ENCODE measurements at places on chromosomes 5 and 9.

DNA sequence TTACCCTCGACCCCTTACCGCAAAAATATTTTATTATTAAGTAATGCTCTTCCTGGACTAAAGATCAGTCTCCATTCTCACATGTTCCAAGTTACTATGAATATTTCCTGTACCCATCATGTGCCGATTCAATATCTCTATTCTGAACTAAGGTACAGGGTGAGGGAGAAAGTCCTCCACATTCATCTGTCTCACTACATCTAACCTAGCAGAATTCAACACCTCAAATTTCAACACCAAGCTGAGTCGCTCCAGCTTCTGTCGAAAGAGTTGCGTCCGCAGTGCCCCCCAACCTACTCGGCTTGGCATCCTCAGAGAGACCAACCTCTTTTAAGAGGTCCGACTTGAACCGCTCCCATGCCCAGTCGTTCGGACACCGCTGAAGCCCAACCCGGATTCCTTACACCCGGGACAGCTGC is 1.0 kb downstream of the CERT1 start:
- DNase-seq, result peak; percentile 12

GRCh38 chr9:38644601-38645000 is 24.2 kb upstream of the ANKRD18A start:
- DNase-seq, result no peak

DNA sequence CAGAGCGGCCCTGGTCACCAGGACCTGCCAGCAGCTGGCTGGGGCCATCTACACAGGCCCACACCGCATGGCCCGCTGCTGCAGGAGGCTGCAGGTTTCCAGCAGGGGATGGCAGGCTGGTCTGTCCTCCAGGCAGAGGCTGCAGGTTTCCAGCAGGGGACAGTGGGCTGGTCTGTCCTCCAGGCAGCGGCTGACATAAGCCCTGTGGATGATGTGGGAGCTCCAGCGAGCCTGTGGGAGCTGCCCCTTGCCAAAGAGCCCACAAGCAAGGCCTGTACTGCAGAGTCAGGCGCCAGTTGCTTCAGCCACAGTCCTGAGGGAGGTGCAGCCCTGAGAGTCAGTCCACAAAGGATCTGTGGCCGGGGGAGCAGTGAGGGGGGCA is 18.5 kb downstream of the TPPP start:
- DNase-seq, result no peak

- DNase-seq, result no peak
Measured at GRCh38 chr5:84091127-84091799, 293.4 kb downstream of the EDIL3 start.

DNA sequence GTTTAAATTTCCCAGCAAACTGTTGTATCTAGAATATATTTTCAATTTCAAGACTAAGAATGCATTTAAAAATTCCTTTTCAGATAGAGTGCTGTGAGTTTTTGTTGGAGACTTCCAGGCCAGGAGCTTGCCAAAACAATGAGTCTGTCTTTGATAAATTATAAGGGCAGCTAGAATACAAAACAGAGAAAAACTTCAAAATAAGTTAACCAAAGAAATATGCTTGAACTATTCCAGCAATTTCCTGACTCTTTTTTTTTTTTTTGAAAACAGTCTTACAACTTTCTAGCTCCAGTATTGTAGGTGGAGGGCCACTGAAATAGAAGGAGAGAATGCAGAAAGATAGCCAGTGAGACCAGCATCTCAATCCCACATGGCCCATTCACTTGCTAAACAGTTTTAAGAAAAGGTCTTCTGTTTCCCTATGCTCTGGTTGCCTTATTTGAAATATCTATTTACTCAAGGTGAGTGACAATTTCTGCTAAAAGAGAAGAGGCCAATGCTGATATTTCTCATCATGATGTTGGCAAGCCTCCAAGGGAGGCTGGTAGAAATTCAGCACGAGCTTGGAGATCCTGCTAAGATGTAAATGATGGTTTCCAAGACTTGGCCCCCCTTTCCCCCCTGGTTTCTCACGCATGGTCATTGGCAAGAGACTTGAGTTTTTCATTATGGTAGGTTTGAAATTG is 103.2 kb downstream of the USP20 start:
- DNase-seq, result no peak

DNA sequence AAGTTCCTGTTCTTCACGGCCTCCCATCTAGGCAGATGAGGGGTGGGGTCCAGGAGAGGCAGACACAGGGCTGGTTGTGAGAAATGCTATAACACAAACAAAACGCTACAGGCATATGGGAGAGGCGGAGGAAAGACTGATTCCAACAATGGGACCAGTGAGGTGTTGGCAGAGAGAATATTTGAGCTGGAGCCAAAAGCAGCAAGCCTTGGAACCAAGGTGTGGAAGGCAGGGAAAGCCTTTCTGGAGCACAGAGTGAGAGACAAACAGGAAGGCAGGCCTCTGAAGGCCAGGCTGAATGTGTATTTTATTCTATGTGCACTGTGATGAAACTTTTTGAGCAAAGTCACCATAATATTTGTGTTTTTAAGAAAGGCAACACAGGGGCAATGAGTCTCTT is 2.9 kb downstream of the ATPSCKMT start:
- DNase-seq, result no peak

All from H4 (cell line).